ENCODE measurements at places on chromosomes 2 and 18.

DNA sequence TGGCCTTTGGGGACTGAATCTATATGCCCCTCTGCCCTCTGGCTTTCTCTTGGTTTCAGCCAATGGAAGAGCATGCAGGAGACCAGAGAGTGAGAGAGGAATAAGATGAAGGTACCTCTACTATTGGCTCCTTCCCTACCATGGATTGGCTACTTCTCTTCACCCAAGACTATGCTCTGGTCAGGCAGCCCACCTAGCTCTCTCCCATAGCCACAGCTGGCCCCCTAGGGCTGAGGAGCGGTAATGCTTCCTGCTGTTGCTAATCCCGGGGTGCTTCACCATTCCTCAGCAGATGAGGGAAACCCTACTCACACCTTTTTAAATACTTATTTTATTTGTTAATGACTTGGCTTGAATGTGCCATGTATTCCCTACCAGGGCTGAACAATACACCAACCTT lies 142.4 kb downstream of the MREG start:
- no peak for ATAC-seq

DNA sequence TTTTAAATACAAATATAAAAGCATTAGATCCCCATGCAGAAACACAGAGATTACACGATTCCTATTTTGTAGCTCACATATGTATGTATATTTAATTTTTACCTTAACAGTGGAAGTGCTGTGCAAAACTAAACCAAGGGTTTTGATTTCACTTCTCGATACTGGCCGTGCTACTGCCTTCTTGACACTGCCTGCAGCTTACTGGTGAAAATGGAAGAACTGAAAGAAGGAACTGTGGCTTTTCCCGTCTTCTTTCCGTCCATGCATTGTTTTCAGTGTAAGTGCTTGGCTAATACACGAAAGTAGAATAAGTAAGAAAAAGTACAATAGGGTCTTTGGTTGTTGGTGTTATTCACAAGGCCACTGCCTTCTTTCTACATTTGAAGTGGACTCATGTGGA lies 129.5 kb downstream of the NDUFA10 start:
- no peak for ATAC-seq

DNA sequence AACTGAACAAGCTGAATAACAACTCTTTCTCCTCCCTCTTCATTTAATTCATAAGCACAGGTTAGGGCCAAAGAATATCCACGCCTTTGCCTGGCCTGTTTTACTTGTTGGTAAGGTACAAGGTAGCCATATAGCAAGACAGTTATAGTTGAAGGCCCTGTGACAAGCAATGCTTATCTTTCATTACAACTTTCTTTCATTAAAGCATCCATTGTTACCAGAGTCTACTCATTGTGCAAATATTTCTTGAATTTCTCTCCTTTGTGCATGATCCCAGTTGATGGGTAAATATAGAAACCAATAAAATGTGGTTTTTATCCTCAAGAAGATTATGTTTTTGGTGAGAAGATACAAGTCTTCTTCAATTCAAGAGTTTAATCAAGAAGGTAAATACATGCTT lies 140.2 kb downstream of the UBE2E3 start:
- no peak for ATAC-seq

DNA sequence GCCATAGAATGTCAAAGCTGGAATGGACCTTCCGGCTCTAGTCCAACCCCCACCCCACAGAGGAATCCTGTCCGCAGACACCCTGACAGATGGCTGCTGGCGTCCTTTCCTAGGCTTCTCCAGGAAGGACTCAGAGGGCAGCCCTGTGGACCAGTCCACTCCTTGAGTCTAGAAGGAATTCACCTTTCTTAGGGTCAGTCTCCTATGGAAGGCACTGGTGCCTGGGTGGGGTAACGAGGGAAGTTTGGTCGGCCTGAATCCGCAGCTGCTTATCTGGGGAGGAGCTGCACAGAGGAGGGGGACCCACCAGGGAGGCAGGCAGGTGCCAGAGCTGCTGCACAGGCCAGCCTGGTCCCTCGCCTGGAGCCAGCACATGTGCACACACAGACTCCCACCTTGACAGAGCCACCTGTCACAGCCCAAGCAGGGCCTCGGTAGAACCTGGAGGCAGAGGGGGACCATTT lies 2.5 kb downstream of the DNMT3A start:
- no peak for ATAC-seq

GRCh38 chr18:79964330-79965118 lies at the start of gene HSBP1L1:
Gene HSBP1L1 (plus strand): TSS chr18:79964643. CDS start chr18:79964736, 93 bp downstream.
- peak; percentile 87 for ATAC-seq

DNA sequence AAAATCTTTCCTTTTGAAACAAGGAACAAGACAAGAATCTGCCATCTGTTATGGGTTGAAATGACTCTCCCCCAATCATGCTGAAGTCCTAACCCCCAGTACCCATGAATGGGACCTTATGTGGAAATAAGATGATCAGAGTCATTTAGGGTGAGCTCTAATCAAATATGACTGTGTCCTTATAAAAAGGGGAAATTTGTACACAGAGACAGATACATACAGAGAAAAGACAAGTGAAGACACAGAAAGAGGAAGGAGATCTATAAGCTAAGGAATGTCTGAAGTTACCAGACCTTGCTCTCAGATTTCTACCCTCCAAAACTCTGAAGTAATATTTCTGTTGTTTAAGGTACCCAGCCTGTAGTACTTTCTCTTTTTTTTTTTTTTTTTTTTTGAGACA lies 15.7 kb downstream of the TGFBRAP1 start:
- ATAC-seq = no peak

DNA sequence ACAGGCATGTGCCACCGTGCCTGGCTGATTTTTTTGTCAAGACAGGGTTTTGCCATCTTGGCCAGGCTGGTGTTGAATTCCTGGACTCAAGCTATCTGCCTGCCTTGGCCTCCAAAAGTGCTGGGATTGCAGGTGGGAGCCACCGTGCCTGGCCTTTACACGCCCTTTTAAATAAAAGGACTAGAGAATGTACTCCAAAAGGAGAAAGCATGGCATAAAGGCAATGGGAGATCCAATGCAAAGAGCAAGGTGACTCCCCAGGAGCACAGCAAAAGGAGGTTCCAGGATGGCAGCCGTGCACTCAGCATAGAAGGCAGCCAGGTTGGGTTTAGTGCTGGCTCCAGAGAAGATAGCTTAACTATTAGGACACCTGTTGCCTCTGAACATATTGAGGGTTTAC lies 27.1 kb downstream of the ASB1 start:
- no peak for ATAC-seq

Data from gastroesophageal sphincter (tissue), 4 donors.